Stimulated activated CD8-positive, alpha-beta memory T cell treated with anti-CD3 and anti-CD28 coated beads, Interleukin-7, amount 100 ng/mL, for 24 hours (primary cell): ENCODE measurements at places on chromosomes 6 and 20.

GRCh38 chr6:145898376-145898775 is 65.8 kb downstream of the SHPRH start:
- no peak for DNase-seq

GRCh38 chr6:156517088-156517487 is 260.1 kb upstream of the ARID1B start:
- no peak for DNase-seq

DNA sequence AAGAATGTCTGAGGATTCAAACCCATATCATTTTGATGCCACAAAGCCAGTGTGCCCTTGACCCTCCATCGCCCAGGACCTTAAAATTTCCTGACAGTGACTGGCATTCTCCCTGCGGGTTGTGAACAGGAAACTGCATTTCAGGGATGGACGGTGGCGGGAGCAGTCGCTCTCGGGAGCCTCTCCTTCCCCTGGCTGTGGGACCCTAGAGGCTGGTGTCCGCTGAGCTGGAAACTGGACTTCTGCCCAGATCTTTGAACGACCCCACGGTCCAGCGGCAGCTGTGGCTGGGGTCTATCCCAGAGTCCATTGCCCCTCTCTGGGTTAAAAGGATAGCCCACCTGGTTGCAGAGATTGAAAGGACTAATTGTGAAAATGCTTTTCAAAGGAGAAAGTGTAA is 1.4 kb upstream of the SEC63 start:
- no peak for DNase-seq

DNA sequence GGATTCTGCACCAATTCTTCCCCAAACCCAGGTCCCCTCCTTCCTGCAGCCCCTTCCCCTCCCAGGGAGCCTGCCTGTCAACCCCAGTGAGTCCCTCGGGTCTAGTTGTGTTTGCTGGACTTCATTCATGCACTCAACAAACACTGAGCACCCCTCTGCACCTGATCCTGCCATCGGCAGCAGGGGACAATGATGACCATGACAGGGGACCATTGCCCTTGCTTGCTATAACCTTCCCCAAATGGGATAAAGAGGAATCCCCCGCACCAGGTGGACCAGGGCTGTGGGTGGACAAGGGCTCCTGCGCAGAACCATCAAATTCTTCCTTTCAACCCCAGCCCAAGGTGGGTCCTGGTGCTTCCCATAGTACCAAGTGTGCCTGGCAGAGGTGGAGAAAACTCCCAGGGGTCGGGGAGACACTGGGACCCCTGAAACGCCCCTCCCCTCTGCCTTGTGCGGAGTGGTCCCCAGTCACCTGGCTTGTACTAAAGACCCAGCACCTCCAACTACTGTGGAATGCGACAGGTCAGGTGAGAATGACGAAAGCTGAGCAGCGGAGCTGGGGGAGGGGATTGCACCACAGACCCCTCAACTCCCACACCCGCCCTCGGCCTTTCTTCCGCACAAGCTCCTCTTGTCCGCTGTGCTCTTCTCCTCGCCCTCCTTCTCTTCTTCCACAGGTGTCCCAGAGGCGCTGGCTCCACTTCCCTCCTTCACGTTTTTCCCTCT is 119.9 kb upstream of the ZNF217 start:
- no peak for DNase-seq

GRCh38 chr6:5946181-5946580 is 60.5 kb downstream of the NRN1 start:
- no peak for DNase-seq

GRCh38 chr6:30007132-30007764 is 53.8 kb upstream of the POLR1H start:
- no peak for DNase-seq
